ENCODE measurements at places on chromosomes 1 and 21.

- DNase-seq, result no peak
These were observed 38.2 kb upstream of the NID1 start for GRCh38 chr1:236103059-236103458.

GRCh38 chr1:19113697-19114092 lies 96.4 kb downstream of the UBR4 start:
- DNase-seq, result no peak

GRCh38 chr21:45326169-45326851 lies 38.6 kb upstream of the POFUT2 start:
- DNase-seq, result peak; percentile 55

GRCh38 chr1:39269791-39270342 lies 65.4 kb downstream of the MACF1 start:
- no peak for DNase-seq

DNA sequence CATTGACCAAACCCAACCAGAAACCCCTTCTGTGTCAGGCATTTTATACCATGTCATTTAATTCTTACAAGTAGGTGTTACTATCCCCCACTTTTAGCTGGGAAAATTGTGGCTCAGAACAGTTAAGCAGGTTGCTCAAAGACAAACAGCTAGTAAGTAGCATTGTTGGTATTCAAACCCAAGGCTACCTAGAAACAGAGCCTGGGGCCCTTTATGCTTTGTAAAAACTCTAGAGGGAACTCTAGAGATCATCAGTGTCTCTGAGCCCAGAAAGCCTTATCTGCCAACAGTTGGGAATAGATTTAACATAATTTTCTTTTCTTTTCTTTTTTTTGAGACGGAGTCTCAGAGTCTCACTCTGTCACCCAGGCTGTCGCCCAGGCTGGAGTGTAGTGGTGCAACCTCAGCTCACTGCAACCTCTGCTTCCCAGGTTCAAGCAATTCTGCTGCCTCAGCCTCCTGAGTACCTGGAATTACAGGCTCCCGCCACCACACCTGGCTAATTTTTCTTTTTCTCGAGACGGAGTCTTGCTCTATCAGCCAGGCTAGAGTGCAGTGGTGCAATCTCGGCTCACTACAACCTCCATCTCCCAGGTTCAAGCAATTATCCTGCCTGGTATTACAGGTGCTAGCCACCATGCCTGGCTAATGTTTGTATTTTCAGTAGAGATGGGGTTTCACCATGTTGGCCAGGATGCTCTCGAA lies 48.5 kb upstream of the OSBPL9 start:
- DNase-seq, result no peak

DNA sequence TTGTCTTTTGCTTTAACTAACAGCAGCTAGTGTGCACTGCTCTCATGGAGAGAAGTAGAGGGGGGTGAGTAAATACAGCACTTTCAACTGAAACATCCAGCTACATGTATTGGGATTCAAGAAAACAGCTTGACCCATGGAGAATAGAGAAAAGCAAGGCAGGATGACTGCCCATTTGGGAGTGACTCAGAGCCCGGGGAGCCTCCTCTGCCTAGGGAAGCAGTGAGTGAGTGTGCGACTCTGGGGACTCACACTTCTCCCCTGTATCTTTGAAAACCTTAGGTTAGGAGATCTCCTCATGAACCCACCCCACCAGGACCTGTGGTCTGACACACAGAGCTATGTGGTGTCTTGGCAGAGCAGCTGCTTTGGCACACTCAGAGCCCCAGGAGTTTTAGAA lies 82.0 kb upstream of the PTGFR start:
- DNase-seq, result no peak

- DNase-seq, result no peak
These were observed 848.8 kb downstream of the BRINP3 start for GRCh38 chr1:189628857-189629256.

DNA sequence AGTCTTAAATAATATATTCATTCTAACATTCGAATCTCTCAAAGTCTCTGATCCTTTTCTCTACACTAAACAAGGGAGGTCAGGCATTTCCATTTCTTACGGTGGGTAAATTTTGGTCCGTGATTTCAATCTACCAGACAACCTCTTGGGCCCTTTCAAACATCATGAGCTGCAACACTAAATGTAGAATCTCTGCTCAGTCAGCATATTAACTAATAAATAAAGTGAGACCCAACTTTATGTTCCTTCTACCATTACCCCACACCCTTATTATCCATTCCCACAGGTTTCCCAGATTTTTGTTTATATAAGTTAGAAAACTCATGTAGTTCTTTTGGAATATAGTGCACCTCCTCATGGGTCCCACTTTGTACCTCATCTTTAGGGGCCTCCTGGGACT lies 24.9 kb downstream of the SLAMF7 start:
- DNase-seq, result no peak

DNA sequence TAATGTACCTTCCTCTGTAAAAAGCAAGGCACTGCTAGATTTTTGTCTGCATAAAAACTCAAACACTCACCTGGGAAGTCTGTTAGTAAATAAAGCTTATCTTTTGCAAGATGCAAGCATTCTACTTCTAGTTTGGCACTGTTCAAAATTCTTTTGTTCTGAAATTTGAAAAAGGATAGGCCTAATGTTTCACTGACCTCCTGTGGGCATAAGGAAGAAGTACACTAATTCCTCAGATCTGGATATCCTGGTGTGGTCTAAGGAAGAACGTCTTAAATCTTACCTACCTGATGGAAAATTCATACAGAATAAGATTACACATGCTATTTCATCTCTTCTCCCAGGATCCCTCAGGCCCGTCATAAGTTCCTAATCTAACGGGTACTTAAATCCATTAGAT lies 93.5 kb upstream of the CAMK1G start:
- DNase-seq, result no peak

DNA sequence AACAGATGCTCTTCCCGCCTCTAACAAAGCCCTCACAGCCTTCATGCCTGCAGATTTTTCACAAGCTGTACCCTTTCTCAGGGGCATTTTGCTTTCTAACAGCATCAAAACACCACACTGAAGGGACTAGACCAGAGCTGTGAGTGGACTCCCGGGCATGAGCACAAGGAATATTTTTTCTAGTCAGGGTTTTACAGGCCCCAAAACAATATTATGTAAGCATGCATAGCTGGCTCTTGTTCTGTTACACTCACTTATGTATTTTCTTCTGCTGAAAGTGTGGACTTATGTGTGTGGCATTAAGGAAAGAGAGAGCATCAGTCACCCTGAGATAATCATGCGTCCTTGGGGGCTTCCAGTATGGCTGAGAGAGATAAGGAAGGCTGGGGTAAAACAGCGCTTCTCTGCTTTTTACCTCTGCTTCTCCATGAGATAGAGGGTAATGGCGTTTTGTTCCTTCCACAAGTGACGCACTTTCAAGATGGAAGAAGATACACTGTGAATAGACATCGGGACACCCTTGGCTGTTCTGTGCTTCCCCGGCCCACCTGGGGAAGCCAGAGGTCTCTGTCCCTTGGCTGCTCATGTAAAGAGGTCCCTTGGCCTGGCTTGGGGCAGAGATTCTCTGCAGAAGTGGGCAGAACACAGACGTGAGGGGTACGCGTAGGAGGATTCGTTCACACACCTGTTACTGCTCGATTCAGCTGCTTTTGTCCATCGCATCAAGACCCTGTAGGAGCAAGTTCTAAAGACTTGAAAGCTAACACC lies 266.7 kb upstream of the RAB4A start:
- no peak for DNase-seq

DNA sequence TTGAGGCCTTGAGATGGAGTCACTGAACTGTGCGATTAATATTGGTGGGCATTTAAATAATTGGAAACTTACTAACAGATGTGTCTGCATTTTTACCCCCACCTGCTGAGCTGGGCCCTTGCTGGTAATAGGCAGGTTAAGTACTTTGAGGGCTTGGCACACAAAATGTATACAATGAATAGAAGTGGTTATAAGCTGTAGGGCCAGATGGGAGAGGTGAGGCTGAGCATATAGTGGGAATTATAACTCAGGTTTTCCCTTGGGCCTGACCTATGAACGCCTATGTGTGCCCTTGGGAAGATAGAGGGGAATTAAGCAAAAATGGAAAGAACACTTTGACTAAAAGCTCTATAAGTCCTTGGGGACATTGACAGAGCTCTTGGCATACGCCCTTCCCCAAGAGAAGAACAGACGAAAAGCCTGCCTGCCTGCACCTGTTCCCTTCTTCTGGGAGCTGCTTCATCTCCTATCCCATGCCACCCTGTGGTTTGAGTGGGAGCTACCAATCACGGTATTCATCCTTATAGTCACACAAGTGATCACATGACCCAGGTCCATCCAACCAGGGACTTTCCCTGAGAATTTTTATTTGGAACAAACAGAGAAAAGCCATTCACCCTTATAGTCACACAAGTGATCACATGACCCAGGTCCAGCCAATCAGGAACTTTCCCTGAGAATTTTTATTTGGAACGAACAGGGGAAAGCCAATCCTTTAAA lies 260.7 kb upstream of the CSF3R start:
- no peak for DNase-seq

DNA sequence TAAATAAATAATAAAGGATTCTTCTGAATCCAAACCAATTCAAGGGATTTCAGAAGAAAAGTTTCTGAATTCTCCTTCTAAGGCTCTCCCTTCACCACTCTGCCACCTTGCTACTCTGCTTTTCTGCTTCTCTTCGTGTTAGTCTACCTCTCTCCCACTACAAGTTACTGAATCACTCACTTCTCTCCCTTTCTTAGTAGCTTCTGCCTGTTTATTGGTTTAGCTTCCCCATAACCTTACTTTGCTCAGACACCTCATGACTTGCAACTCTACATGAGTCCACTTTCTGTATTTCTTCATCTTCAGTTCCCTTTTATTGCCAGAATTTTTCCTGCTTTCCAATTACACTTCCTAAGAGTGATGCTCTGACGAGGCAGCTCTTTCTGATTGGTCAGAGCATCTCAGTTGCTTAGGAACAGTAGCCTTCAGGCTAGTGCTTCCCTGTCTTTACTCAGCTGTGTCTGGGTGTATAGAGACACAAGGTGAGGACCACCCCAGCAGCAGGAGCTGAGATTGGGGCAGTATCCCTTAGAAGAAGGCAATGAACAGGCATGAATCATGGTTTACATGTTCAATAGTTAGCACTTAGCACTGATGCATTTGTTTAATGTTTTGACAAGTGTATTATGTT lies 144.6 kb downstream of the SLC30A10 start:
- no peak for DNase-seq

- no peak for DNase-seq
These were observed 4.2 kb upstream of the CCT8 start for GRCh38 chr21:29077651-29078090.

DNA sequence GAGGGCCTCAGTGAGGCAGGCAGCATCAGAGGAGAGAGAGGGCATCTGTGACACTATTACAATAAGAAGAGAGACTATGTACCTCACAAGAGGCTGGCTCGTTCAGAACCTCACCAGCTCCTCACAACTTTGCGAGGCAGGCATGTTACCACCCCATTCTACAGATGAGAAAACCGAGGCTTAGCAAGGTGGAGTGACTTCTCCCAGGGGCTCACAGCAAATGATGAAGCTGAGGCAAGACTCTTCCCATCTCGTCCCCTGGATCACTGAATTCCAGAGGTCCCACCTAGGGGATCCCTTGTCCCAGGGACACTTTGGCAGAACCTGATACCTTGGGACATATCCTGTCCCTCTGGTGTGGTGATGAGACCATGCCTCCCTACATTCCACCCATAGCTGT lies 64.4 kb downstream of the DISP3 start:
- no peak for DNase-seq

- DNase-seq, result no peak
These were observed 4.0 kb downstream of the SLC30A10 start for GRCh38 chr1:219924342-219924741.

DNA sequence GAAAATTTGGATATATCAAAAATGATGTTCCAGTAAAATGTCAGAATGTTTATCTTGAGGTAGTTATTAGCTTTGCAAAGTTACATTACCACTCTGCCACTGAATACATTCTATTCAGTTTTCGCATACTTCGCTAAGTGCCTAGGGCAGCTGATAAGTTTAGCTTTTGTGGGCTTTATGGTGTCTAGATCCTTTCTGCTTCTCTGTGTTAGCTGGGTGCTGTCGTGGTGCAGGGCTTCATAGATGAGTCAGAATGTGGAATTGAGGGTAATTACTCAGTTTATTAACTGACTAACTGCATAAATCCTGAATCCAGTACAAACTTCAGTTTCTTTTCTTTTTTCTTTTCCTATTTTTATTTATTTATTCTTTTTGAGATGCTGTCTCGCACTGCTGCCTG lies 21.5 kb downstream of the NCAM2 start:
- no peak for DNase-seq

GRCh38 chr1:29543586-29543985 lies 307.3 kb downstream of the PTPRU start:
- no peak for DNase-seq

- DNase-seq, result no peak
These were observed 147.2 kb upstream of the SGIP1 start for GRCh38 chr1:66386712-66387111.

DNA sequence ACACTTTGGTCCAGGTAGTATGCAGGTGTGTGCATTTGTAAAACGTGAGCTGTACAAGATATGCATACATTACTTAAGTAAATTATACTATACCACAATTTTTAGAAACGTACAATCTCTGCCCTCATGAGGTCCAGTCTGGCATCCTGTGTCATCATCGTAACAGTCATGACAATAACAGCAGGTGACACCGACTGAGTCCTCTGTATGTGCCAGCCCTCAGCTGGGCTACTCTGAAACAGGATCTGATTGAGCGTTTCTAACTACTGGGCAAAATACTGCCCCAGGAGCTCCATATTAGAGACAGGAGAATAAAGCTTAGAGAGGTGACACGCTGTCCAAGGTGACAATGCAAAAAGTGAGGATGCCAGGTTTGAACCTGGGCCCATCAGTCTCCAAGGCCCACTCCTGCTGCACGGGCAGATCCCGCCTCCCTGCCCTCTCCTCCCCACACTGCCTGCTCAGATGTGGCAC lies 47.2 kb upstream of the ECE1 start:
- no peak for DNase-seq

GRCh38 chr21:28615276-28615675 lies 377.4 kb downstream of the LTN1 start:
- no peak for DNase-seq

- DNase-seq, result no peak
These were observed 78.4 kb downstream of the SMYD3 start for GRCh38 chr1:246428542-246429308.

- no peak for DNase-seq
These were observed 362.5 kb upstream of the ADAMTS5 start for GRCh38 chr21:27329255-27329851.

DNA sequence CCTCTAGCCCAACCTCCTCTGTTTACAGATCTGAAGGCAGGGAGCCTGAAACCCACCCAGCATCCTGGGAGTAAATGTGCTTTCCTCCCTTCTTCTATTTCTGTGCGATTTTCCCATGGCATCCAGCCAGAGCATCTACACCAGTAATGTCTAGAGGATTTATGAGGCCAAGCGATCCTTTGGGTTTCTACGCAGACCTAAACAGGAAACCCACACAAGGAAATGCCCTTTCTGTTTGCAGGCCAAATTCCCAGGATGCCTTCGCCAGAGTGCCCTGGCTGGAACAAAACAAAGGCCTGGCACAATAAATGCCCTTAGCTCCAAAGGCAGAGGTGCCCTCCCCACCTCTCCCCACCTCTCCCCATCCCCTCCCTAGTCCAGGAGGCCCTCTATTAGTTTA lies 110.5 kb upstream of the CDC42BPA start:
- no peak for DNase-seq

- no peak for DNase-seq
These were observed 841.6 kb upstream of the B3GALT2 start for GRCh38 chr1:194028002-194028401.

- DNase-seq, result no peak
These were observed 139.7 kb upstream of the ETV3 start for GRCh38 chr1:157277913-157278312.

- DNase-seq, result no peak
These were observed 143.9 kb downstream of the NTPCR start for GRCh38 chr1:233094269-233094668.

- DNase-seq, result no peak
These were observed 4.2 kb downstream of the GSTM4 start for GRCh38 chr1:109659997-109660690.

All from C1 segment of cervical spinal cord (tissue), 14 donors.